Stimulated activated CD4-positive, alpha-beta T cell treated with anti-CD3 and anti-CD28 coated beads, Interleukin-1b, Interleukin-23, amount 100 ng/mL, for 1 hour (primary cell): ENCODE measurements at places on chromosomes 5 and 9.

DNA sequence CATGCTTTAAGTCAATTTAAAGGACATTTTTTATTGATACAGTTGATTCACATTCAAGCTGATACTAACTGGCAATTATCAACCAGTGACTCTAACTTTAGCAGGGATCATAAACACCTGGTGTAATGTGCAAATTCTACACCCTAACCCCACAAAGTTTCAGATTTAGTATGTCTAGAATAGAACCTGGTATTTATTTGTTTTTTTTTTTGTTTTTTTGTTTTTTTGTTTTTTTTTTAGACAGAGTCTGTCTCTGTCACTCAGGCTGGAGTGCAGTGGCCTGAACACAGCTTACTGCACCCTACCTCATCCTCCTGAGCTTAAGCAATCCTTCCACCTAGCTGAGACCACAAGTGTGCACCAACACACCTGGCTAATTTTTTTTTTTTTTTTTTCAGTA is 311.2 kb upstream of the SEMA6A start:
- no peak for DNase-seq

- no peak for DNase-seq
These were observed 1550.9 kb upstream of the CDH6 start for GRCh38 chr5:29642601-29643000.

GRCh38 chr5:75286211-75286773 is 49.6 kb upstream of the ANKRD31 start:
- no peak for DNase-seq

DNA sequence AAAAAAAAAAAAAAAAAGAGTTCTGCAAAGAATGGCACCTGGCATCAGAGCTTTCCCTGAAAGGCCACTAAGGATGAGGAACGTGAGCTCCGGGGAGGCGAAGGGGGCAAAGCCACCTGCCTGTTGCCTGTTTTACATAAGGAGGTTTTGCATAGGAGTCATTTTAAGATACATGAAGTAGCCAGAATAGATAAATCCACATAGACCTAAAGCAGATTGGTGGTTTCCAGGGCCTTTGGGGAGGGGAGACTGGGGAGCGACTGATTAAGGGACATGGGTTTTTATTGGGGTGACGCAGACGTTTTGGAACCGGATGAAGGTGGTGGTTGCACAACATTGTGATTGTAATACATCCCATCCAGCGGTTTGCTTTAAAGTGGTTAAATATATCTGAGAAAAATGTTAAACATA is 7.1 kb downstream of the NEK6 start:
- no peak for DNase-seq

GRCh38 chr9:130537346-130538050 is 41.9 kb upstream of the FUBP3 start:
- no peak for DNase-seq

GRCh38 chr5:116448450-116448849 is 126.2 kb downstream of the SEMA6A start:
- DNase-seq: no peak

- DNase-seq: no peak
These were observed 17.9 kb upstream of the AFF4 start for GRCh38 chr5:132981288-132981687.

GRCh38 chr5:130324953-130325671 is 420.8 kb downstream of the CHSY3 start:
- DNase-seq: no peak

- no peak for DNase-seq
These were observed 24.3 kb downstream of the ABCA1 start for GRCh38 chr9:104903609-104904008.

DNA sequence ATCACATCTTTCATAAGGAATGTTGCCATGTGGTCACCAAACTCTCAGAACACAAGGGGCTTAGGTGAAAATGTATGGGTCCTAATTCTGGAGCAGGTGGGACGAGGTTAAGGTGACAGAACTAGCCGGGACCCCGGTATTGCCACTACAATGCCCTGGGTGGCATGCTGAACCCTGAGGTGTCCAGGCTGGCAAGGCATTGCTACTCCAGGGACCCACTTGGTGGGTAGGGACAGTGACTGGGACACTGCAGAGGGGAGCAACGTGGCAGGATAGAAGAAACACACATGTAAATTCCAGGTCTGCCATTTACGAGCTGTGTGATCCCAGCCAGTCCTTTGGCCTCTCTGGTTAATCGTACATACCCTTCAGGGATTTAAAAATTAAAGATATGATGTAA is 206.9 kb upstream of the MVB12B start:
- no peak for DNase-seq

DNA sequence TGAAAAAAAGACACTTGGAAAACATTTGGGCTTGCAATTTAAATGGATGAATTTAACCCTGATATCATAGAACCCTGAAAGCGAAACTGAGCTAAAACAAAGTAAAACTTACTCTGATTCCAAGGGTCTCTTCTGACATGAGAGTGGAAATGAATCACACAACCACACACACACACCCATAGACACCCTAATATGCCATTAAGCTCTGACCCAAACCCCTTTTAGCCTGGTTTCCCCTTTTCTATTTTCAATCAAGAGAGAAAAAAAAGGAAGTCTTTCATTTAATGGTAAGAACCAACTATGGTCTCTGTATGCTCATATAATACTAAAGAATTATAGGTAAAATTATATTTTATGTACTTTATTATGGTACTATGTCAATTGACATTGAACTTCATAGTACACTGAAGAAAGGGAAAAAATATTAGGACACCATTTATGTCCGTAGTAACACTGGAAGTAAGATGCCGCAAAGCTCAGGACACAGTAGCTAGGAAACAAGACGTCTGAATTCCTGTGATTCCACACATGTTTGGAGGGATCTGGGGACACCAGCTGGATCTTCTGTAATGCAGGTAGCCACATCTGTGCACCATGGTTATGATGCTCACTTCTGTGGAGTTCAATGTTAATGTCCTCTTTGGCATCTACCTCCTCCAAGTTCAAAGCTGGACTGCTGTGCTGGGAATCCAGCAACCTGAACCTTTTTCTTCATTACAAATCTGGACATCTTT is 95.8 kb downstream of the PCSK1 start:
- no peak for DNase-seq

GRCh38 chr5:169577951-169578350 is 5.6 kb upstream of the SPDL1 start:
- DNase-seq: no peak

DNA sequence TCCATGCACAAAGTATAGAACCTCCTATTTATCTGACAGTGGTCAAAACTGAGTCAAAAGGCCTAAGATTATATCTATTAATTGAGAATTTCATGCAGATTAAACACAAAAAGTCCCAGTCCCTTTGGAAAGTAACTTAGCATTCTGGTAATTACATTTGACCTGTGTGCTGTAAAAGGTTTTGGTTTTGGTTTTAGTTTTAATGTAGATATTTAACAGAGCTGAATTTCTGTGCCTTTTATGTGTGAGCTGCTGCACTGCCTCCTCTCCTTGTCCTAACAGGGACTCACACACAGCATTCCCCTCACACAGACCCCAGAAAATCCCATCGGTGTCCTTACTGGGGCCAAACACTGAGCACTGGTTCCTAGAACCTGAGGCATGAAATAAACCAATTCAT is 31.0 kb upstream of the FSD1L start:
- no peak for DNase-seq

GRCh38 chr9:92668746-92669526 is 995 bp downstream of the IPPK start:
- DNase-seq: no peak

- no peak for DNase-seq
These were observed 26.6 kb upstream of the CRB2 start for GRCh38 chr9:123329329-123329955.

- DNase-seq: no peak
These were observed 39.5 kb downstream of the ADAMTS12 start for GRCh38 chr5:33852319-33852718.

GRCh38 chr5:58933891-58934628 is 351.2 kb downstream of the RAB3C start:
- DNase-seq: no peak

- no peak for DNase-seq
These were observed 47.8 kb downstream of the NR3C1 start for GRCh38 chr5:143355710-143356109.

DNA sequence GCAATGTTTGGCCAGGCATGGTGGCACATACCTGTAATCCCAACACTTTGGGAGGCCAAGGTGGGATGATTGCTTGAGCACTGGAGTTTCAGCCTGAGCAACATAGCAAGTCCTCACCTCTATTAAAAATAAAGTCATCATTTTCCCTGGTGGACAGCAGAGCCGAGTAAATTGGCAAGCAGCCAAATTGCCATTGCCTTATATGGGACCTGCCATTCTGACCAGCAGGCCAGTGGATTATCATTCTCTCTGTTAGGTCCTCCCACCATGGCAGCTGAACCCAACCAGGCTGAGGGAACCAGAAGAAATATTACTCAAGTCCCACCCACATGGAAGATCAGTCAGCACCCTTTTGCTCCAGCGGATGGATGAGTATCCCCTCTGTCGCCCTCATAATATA is 1829.9 kb downstream of the EFNA5 start:
- no peak for DNase-seq

DNA sequence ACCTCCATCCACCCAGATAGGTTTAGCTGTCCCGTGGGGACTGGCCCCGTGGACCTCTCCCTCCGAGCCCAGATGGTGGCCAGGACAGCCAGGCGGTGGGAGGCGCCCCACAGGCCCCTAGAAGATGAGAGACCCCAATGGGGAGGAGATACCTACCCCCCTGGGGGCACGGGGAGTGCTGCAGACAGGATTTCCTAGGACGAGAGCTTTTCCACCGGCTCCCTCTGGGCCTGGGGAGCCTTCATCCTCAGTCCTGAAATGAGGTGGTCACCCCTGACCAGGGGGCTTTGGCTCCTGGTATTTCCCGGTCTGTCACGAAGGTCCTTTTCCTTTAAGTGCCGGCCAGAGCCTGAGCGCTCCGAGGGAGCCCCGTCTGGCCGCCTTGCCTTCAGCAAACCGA is 46.8 kb downstream of the MRPL36 start:
- no peak for DNase-seq

DNA sequence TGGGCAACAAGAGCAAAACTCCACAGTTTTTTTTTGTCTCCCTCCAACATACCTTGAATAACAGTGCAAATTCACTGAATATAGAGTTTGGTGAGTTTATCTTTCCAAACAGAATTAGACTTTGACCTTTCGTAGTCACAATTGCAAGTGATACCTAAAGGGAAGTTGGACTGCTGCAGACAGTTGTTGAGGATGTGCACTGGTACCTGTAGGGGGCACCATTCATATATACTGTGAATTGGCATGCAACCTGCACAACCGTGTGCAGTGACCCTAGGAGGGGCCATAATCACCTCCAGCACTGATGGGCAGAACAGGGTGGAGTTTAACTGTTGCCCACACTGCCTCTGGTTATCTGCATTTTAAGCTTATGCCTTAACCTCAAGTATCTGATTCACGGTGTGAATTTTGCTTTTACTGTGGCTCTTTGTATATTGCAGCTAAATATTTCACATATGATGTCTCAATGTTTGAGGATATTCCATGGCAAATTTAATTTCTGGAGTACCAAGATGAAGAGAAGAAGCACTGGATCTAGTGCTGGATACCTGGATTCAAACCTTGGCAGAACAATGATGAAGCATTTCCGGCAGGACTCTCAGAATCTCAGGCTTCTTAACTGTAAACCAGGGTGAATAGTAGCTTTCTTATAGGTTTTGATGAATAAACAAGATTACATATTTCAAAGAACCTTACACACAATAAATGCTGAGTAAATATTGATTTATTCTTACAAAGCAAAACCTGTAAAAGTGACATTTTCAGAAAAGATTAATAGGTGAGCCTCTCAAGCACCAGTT is 144.3 kb downstream of the ACTBL2 start:
- no peak for DNase-seq

DNA sequence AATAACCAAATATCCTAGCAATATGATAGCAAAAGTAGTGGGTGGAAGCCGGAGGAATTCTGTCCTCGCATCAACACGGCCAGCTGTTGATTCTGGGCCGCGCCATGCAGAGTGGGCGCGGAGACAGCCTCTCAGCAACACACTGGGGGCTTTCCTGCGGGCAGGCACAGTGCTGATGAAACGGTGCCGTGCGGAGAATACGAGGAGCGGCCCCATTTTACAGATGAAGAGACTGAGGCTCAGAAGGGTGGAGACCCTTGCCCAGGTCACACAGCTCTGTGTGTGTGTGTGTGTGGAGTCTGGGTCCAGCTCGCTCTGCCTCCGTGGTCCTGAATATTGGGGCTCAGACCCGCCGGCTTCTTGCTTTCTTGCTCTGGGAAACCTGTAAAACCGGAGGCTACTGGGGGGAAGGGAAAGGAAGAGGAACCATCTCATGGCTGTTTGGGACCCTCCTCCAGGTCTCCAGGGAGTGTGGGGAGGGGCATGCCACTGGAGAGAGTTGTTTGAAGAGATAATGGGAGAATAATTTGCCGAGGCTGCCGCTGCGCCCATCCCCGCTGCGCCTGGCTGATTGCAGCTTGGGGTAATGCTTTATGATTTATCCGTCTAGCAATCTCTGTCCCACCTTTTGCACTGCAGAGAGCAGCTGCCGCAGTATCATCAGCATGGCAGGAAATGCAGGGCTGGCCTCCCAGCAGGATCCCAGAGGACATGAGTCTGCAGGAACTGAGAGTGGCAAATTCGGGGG is 36.6 kb downstream of the NCS1 start:
- DNase-seq: no peak

- DNase-seq: no peak
These were observed 355.6 kb upstream of the DAB2 start for GRCh38 chr5:39780347-39780746.

DNA sequence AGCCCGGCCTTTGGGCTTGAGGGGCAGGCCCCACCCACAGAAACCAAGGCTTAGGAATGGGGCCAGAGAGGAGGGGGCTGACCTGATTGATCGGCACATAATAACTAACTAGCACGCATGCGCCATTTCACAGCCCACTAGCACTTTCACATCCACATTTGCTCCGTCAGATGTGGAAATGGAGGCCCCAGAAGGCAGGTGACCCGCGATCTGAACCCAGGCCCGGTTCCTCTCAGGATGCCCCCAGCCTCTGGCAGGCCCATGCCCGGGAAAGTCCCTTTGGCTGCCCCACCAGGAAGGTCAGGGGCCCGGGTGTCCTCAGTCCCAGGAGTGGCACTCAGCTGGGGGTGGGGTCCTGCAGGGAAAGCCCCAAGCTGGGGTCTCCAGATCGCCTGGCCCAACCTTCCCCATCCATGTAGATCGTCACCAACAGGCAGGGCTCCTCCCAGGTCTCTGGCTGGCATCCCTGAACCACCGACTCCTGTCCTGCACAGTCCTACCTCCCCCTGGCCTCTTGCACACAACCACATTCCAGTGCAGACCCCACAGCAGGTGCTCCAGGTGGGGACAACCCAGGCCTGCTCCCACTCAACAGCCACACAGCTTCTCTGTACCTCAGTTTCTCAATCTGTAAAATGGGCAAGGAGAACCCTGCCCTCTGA is 46.7 kb downstream of the VAV2 start:
- no peak for DNase-seq

DNA sequence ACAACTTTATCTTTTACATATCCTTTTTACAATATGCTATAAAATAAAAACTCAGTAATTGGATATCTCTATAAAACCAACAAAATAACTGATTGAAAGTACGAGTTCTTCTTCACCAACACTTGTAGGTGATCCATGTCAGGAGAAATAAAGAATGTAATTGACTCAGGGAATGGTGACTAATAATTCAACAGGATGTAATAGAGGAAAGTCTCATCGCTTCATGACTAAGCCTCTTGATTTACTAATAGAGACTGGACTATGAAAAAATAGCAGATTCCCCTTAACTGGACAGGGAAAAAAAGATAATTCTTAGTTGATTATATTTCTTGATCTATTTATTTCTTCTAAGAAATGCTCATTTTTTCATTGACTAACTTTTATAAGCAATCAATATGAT is 507.7 kb upstream of the PTGER4 start:
- DNase-seq: no peak

GRCh38 chr5:74034733-74035132 is 408.7 kb downstream of the ARHGEF28 start:
- DNase-seq: no peak
